ENCODE measurements at places on chromosomes 6 and 20.

DNA sequence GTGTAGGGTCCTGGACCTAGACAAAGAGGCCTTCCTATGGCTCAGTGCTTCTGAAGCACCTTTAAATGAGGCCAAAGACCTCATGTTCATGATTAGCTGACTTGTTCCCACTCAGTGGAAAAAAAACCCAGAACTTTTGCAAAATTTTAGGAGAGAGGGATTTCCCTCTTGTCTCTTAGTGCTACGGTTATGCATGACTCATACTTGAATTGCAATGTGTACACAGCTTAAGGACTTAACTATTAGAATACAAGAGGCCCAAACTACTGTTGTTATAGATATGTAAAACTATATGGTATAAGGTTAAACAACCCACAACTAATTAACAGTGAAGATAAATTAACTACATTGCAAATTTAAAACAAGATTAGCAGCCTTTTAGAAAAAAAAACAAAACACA lies 32.3 kb upstream of the HLA-A start:
- DNase-seq: no peak

- DNase-seq: no peak
These were observed 33.9 kb upstream of the FAM83D start for GRCh38 chr20:38892091-38892981.

DNA sequence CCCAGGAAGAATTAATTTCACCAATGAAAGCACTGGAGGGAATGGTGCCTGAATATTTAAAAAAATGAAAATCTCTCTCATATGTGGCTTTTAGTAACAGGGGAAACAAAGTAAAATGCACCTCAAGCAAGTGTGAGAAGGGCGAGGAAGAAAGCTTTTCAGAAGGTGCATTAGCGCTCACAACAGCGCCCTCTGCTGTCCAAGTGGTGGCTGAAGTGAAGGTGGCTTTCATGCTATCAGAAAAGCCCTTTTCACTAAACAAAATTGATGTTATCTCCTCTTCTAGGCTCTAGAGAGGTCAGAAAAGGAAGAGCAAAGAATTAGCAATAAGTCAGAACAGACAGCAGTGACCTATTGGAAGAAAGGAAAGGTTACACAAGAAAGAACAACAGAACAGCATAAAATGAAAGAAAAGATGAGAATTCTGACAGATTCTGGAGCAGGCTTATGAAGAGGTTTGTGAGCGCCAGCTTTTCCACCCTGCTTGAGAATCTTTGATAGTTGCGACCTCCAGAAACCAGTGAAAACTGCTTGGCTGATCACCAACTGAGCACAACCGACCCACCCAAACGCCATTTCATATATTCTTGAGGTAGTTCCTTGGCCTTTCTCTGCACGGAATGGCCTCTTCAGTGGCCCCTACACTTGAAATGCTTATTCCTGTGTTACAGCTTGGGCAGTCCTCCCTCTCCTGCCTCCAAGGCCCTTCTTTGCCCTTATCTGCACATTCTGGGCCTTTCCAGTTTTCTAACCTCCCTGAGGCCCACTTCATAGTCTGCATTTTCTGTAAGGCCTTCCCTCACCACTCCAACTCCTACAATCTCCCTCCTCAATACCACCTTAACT lies 45.3 kb downstream of the SMLR1 start:
- peak; percentile 49 for DNase-seq

GRCh38 chr20:1965520-1966351 lies 28.1 kb downstream of the PDYN start:
- peak; percentile 65 for DNase-seq

DNA sequence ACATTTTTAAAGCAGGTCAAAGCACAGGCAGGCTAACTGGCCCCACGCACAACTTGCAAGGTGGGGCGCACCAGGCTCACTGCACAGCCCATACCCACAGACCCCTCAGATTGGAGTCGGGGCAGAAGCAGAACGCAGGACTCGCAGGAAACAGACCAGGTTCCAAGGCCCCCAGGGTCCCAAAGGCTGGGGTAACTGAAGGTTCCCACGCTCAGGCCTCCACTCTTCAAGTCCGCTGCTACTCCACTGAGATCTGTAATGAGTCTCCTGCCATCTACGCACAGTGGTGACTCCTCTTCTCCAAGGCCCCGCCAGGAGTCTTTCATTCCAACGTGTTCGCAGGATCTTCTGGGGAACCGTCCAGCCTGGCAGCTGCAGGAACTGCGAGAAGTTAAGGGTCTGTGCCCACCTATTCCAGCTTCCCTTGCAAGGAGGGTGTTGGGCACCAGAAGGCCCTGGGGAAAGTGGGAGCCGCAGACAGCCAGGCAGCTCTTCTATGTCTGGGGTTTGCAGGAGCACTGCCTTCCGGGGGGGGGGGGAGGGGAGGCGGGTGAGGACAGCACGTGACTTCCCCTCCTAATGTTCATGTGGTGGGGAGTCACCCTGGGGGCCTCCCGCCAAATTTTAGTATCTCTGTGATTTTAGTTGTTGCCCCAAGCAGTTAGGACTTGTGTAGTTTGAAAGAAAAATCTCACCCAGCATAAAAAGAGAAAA lies 2.0 kb upstream of the TAF4 start:
- no peak for DNase-seq

- no peak for DNase-seq
These were observed 54.7 kb upstream of the HFE start for GRCh38 chr6:26032340-26033084.

- DNase-seq: no peak
These were observed 4.0 kb upstream of the FOXS1 start for GRCh38 chr20:31849306-31849930.

DNA sequence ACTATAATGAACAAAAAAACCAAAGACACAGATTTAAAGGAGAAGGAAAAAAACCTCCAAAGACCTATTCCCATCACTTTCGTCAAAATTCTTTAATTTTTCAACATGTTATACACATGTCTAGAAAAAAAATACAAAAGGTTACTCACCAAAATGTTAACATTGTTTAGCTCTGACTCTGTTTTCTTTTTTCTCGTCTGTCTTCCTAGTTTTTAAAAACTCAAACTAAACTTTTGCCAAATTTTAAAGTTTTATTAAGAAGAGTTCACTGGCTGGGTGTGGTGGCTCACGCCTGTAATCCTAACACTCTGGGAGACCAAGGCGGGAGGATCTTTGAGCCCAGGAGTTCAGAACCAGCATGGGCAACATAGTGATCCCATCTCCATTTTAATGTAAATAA lies 10.8 kb downstream of the MCUR1 start:
- DNase-seq: no peak

- no peak for DNase-seq
These were observed 2.8 kb upstream of the RNF24 start for GRCh38 chr20:4018023-4018748.

- DNase-seq: no peak
These were observed 358.2 kb downstream of the PLCB1 start for GRCh38 chr20:8490076-8490830.

- no peak for DNase-seq
These were observed 94.3 kb downstream of the THBS2 start for GRCh38 chr6:169159331-169159730.

DNA sequence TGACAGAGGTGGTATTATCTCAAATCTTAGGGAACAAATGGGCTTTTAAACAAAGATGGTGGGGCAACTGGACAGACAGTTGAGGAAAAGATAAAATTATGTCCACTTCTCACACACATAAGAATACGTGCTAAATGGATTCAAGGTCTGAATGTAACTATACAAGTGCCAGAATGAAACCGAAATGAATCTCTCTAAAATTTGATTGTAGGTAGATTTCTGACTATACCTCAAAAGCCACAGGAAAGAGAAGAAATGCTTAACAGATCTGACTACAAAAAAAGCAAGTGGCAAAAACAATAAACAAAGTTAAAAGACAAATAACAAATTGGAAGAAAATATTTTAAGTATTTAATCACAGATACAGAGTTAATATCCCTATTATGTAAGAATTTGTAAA lies 182.7 kb upstream of the OLIG3 start:
- DNase-seq: no peak

DNA sequence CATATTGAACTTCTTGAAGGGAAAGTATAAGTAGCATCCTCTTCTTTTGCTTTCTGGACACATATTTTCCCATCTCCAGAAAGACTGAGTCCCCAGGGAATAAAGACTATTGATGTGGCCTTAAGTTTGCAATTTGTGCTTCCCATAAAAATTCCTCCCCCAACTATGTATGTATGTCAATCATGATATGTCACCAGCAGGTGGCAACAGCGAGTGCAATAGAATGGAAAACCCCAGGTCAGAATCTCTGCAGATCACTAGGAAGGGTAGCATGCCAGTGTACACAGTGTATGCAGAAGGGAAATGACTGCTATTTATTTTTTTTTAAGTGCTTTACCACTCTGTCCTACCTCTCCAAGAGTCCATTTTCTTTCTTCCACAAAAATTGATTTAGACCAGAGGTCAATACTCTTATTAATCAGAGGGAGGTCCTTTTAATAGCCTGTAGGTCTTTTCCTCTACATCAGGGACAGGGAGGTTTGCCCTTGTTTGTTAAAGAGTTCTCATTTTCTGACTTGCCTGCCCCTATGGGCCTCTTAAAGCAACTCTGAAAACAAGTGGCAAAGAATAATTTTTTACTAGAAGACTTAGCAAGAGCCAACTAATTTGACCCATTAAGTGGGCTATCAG lies 61.4 kb downstream of the BMP2 start:
- no peak for DNase-seq

GRCh38 chr20:32909451-32909850 lies 50.7 kb downstream of the EFCAB8 start:
- DNase-seq: no peak

- DNase-seq: no peak
These were observed 3.7 kb upstream of the RNASET2 start for GRCh38 chr6:166959911-166960608.

GRCh38 chr6:162151021-162151665 lies 576.4 kb downstream of the PRKN start:
- DNase-seq: no peak

DNA sequence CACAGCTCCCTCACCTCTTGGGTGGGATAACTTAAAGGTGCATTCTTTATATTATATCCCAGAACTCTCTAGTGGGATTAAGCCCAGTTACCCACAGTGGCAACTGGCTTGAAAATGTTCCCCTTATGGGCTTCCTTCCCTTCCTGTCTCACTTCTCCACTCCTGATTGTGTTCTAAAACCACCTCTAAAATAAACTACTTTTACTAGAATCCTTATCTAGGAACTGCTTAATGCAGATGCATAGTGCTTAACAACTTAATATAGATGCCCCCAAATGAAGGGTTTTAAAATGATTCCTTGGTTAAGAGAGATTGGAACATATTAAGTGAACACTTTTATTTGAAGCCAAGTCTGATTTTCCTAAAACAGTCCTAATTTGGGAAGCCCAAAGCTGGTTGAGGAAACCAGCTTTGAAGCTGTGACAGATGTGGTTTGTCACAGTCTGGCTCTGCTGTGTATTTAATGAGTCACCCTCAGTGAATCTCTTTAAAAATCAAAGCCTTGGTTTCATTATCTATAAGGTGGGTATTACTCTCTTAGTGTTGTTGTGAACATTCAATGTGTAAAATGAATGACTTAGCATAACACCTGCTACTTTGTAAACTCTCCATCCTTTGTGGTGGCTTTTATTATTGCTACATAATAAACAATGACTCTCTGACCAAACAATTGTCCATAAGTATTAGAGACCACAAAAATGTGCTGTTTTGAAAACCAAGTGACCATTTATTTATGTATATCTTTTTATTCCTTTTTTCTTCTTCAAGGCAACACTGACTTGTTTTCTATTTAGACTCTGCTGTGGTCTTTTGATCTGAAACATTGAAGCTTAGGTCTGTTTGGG lies 24.4 kb downstream of the PLCB1 start:
- DNase-seq: no peak

DNA sequence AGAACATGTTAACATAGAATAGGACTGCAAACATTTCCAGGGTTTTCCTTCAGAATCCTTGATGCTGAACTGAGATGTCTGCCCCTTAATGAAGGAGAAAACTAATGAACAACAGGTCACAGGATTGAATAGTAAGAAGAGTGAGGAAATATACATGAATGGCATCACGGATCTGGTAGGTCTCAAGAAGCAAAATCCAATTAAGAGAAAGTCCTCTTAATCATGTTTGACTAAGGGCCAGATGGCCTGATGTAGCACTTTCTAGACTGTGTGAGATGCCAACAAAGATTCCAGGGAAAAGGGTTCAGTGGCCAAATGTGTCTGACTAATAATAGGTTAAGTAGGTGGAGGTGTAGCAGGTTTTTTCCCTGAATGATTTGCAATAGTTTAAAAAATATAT lies 13.7 kb upstream of the SHPRH start:
- no peak for DNase-seq
